ENCODE measurements at places on chromosomes 11 and 22.

DNA sequence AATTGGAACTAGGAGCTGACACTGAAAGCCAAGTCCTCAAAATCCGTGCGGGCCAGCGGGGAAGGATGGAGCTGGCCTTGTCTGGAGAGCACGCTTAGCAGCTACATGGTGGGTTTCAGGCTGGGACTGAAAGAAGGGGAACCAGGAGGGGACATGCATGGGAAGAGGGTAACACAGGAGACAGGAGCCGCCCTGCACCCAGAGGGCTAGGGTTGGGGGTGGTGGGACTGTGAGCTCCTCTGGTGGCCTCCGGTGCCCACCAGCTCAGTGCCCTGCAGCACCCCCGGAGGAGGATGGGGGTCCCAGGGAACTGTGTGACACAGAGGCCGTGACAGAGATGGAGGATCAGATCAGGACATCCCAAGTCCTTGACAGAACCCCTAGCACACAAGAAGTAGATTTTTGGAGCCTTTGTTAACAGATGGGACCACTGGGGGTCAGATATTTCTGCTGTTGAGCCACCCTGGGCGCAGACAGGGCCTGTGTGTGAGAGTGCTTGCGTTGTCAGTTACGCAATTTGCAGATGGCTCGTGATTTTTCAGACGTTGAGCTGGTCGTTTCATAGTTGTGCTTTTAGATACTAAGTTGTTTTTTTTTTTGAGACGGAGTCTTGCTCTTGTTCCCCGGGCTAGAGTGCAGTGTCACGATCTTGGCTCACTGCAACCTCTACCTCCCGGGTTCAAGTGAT is 21.3 kb upstream of the GRAMD4 start:
- peak overlapping the region; percentile 75 for H3K27ac ChIP-seq
- H3K4me1 ChIP-seq = peaks cover 32% of the 10 kb centered on the region
- DNase-seq = no peak
- no peaks in the 10 kb centered on the region for H3K36me3 ChIP-seq
- H3K27me3 ChIP-seq = no peaks in the 10 kb centered on the region
- no peak overlapping the region for H3K4me3 ChIP-seq

DNA sequence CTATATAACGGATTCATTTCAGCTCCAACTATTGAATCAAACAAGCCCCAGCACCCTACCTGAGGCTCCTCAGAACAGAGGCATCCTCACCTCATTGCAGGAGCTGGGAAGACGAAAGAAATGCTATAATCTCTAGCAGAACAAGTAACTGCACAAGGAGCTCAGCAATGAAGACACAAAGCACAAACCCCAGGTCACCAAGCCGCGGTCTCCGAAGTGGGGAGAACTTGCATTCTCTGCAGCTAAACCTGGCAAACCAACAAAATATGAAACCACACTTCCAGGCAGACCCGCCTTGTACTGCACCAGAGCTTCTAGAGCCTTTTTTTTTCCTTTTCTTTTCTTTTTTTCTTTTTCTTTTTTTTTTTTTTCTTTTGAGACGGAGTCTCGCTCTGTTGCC is 21.8 kb upstream of the CD5 start:
- no peaks in the 10 kb centered on the region for H3K27me3 ChIP-seq
- H3K4me3 ChIP-seq = no peak overlapping the region
- H3K27ac ChIP-seq = no peak overlapping the region
- no peak for DNase-seq
- no peaks in the 10 kb centered on the region for H3K36me3 ChIP-seq

DNA sequence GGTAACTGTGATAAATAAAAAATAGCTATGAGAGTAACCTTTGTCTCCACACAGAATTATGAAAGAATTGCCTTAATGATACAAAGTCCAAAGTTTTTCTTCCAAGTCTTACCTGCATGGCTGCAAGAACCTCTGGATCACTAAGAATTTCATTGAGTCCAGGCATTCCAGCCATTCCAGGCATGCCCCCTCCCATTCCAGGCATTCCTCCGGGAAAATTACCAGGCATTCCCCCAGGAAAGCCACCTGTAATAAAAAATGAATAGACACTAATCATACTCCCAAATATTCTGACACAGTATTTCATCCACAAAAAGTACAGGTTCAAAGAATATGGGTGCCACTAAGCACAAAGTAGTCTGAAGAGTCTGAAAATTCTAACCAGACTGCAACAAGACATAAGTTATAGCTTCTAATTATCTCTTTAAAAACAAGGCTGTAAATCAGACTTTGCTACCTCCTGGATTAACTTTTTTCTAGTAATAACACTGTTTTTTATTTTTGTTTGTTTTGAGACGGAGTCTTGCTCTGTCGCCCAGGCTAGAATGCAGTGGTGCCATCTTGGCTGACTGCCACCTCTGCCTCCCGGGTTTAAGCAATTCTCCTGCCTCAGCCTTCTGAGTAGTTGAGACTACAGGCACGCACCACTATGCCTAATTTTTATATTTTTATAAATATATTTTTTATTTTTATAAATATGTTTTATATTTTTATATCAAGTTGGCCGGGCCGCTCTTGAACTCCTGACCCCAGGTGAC is 8.0 kb upstream of the SLC25A17 start:
- peaks cover 30% of the 10 kb centered on the region for H3K36me3 ChIP-seq
- no peak overlapping the region for H3K27ac ChIP-seq
- H3K4me1 ChIP-seq = no peaks in the 10 kb centered on the region
- no peaks in the 10 kb centered on the region for H3K27me3 ChIP-seq
- H3K4me3 ChIP-seq = no peak overlapping the region
- no peak for DNase-seq

GRCh38 chr22:25137577-25138525 is 61.8 kb upstream of the CRYBB3 start:
- H3K4me3 ChIP-seq = no peak overlapping the region
- H3K4me1 ChIP-seq = peaks cover 28% of the 10 kb centered on the region
- H3K27me3 ChIP-seq = no peaks in the 10 kb centered on the region
- no peaks in the 10 kb centered on the region for H3K36me3 ChIP-seq

DNA sequence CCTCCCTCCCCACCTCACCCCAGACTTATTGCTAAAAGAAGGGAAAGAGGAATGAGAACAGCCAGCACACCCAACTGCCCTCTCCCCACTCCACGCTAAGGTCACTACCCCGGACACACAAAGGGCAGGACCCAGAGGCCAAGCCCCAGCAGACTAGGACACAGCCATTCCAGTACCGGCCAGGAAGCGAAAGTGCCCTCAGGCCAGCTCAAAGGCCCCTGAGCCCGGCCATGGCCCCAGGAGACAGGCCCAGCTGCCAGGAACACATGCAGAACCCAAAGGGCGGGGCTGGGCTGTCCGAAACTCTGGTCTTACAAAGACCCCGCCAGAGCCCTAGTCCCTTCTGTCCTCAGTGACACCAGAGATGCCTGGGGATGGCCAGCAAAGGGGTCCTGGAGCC is 5.5 kb downstream of the RCOR2 start:
- peaks cover 15% of the 10 kb centered on the region for H3K27me3 ChIP-seq
- H3K36me3 ChIP-seq = peaks cover 52% of the 10 kb centered on the region
- H3K4me1 ChIP-seq = peaks cover 13% of the 10 kb centered on the region
- H3K27ac ChIP-seq = no peak overlapping the region
- no peak for DNase-seq

DNA sequence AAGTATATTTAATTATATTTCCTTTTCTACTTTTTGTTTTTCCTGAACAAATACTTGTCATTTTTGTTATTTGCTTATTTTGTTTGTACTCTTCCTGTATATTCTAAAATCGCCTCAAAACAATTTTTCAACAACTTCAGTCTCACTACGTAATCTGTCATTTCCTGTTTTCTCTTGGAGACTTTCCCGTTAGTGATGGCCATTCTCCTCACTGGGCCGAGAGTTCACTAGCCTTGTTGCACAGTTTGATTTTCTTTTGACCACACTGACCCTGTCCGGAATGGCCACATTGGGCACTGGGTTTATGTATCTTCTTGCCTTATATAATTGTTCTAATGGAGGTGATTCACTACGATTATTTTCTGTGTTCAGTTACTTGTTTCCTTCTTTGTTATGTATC is 726.1 kb downstream of the FAM181B start:
- no peaks in the 10 kb centered on the region for H3K4me1 ChIP-seq
- no peaks in the 10 kb centered on the region for H3K36me3 ChIP-seq
- no peaks in the 10 kb centered on the region for H3K27me3 ChIP-seq
- no peak overlapping the region for H3K27ac ChIP-seq
- H3K4me3 ChIP-seq = no peak overlapping the region
- no peak for DNase-seq

- H3K36me3 ChIP-seq = peaks cover 18% of the 10 kb centered on the region
- H3K27me3 ChIP-seq = no peaks in the 10 kb centered on the region
- H3K27ac ChIP-seq = no peak overlapping the region
- DNase-seq = no peak
- no peak overlapping the region for H3K4me3 ChIP-seq
- no peaks in the 10 kb centered on the region for H3K4me1 ChIP-seq
Measured at GRCh38 chr11:70358753-70359152, 39.6 kb upstream of the CTTN start.

DNA sequence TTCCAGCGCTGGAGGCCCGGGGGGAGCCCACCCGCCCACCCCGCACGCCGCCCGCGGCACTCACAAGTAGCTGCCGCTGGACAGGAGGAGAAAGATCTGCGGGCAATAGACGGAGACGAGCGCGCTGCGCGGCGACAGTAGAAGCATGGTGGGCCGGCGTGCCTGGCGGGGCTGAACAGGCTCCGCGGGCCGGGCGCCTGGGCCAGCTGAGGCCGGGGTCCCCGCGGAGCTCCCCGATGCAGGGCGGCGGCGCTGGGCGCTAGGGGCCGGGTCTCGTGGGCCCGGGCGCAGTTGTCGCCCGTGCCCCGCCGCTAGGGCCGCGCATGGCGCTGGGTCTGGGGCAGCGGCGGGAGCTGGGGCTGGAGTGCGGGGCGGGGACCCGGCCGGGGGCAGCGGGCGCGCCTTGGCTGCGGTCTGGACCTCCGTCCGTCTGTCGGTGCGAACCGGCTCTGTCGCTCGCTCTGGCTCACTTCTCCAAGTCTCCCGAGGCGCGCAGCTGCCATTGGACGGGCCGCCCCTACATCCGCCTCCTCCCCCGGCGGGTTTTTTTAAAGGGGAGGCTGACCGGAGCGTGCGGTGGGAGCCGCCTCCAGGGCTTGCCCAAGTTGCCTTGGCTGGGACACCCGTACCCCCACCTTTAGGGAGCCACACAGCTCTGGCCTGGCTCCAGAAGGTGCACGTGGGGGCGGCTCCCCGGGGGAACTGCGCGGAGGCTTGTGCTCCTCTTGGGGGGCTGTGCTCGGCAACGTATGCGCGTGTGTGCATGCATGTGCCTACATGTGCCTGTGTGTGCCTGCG is 4.7 kb downstream of the WNT7B start:
- peaks cover 13% of the 10 kb centered on the region for H3K27me3 ChIP-seq
- H3K4me3 ChIP-seq = peak overlapping the region; percentile 35
- DNase-seq = no peak
- H3K36me3 ChIP-seq = no peaks in the 10 kb centered on the region

DNA sequence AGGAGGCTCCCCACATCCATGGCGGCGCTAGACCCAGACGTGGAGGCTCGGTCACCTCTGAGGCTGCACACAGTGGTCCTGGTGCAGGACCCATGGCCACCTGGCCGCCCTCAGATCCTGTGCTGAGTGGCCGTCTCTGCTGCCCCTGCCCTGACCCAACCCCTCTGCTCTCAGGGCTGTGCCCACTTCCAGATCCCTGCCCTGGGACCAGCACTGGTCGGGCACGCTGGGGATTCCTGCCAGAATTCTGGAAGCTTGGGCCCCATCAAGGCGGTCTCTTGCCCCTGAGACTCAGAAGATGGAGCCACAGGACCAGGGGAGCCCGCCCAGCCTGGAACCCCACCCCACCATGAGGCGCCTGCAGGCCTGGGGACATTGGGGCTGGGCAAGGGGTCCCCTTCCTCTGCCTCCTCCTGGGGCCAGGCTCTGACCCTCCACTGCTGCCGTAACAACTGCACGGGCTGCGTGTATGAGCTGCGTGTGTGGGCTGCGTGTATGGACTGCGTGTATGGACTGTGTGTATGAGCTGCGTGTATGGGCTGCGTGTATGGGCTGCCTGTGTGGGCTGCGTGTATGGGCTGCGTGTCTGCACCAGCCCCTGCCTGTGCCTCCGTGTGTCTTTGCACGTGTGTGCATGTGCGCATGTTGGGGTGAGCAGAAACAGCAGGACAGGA is 48.7 kb downstream of the IGLL1 start:
- H3K4me3 ChIP-seq = no peak overlapping the region
- no peaks in the 10 kb centered on the region for H3K36me3 ChIP-seq
- H3K27me3 ChIP-seq = no peaks in the 10 kb centered on the region
- DNase-seq = no peak

DNA sequence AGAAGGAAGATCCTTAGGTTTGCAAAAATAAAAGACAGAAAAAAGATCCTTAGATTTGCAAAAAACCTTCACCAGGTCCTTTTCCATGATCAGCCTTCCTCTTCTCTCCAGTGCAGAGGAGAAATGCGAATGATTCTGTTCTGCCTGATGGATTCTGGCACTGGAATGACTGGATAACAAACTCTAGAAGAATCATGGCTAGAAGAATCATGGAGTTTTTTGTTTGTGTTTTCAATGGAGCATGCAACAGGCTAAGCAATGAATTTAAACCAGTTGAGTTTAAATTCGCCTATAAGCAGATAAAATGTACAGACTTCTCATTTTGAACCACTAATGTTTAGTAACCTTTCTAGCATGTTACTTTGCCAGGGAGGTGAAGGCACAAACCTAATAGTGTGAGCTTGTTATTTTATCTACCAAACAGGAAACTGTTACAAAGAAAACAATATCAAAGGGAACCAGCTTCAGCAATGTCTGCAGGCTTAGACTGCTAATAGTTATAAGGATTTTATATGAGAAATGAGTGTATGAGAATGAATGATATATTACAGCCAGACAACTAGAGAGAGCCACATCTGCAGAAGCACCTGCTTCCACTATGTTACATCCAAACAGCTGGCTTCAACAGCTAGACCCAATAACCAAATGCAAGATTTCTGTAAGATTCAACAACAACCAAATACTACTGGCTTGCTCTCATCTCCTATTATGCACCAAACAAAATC is 64.7 kb upstream of the APOA1 start:
- H3K36me3 ChIP-seq = peaks cover 21% of the 10 kb centered on the region
- H3K4me3 ChIP-seq = no peak overlapping the region
- no peaks in the 10 kb centered on the region for H3K4me1 ChIP-seq
- no peaks in the 10 kb centered on the region for H3K27me3 ChIP-seq

DNA sequence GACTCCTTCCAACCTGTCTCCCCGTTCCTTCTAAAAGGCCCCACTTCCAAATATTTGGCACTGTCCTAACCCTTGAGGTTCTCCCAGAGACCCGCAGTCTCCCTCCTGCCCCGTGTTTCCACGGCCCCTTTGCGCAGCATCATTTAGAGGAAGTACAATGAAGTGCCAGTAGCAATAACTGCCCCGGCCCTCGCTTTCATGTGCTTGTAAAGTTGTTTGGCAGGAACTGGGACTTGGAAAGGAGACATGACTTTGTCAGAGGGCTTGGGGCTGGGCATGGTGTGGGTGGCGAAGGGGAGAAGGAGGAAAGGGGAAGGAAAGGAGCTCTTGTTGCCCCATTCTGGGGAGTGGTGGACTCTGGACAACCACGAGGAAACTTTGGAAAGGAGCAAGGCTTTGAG is 2.6 kb downstream of the CD44 start:
- peaks cover 47% of the 10 kb centered on the region for H3K4me1 ChIP-seq
- DNase-seq = no peak
- no peaks in the 10 kb centered on the region for H3K36me3 ChIP-seq
- H3K27me3 ChIP-seq = no peaks in the 10 kb centered on the region
- peak overlapping the region; percentile 99 for H3K27ac ChIP-seq
- H3K4me3 ChIP-seq = peak overlapping the region; percentile 81

GRCh38 chr11:33419924-33420323 is 162.7 kb downstream of the HIPK3 start:
- H3K4me3 ChIP-seq = no peak overlapping the region
- no peaks in the 10 kb centered on the region for H3K36me3 ChIP-seq
- no peak overlapping the region for H3K27ac ChIP-seq
- no peaks in the 10 kb centered on the region for H3K27me3 ChIP-seq
- H3K4me1 ChIP-seq = no peaks in the 10 kb centered on the region
- no peak for DNase-seq

- H3K27ac ChIP-seq = no peak overlapping the region
- no peak for DNase-seq
- no peaks in the 10 kb centered on the region for H3K36me3 ChIP-seq
- H3K4me1 ChIP-seq = peaks cover 10% of the 10 kb centered on the region
- H3K4me3 ChIP-seq = no peak overlapping the region
Measured at GRCh38 chr11:69661413-69661715, 13.8 kb downstream of the LTO1 start.
